Left renal cortex interstitium (tissue), 4 donors: ENCODE measurements at places on chromosomes 7 and 10.

DNA sequence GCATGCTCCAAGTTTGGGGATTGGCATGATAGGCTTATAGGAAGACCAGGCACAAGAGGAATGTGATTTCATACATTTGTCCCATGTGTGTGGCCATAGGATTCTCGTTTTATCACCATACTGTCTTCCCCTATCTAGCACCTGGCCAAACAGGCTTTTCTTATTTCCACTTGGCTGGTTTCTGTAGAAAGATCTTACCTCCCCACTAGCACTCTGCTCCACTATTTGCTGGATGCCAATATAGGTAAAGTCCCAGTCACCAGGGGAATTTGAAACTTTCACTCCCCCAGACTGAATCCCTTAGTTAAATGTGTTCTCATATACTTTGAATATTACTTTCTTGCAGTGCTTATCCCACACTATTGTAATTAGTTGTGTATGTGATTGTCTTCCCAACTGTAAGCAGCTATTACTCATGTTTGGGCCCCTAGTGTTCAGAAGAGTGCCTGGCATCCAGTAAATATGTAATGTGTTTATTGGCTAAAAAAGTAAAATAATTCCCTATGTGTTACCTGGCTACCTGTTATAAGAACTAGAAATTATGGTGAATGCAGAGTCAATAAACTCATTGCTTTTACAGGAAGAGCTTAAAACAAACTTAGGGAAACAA is 109.0 kb downstream of the LRMDA start:
- no peak for DNase-seq

- no peak for DNase-seq
These were observed 500.8 kb downstream of the PLXNA4 start for GRCh38 chr7:132075515-132075914.

DNA sequence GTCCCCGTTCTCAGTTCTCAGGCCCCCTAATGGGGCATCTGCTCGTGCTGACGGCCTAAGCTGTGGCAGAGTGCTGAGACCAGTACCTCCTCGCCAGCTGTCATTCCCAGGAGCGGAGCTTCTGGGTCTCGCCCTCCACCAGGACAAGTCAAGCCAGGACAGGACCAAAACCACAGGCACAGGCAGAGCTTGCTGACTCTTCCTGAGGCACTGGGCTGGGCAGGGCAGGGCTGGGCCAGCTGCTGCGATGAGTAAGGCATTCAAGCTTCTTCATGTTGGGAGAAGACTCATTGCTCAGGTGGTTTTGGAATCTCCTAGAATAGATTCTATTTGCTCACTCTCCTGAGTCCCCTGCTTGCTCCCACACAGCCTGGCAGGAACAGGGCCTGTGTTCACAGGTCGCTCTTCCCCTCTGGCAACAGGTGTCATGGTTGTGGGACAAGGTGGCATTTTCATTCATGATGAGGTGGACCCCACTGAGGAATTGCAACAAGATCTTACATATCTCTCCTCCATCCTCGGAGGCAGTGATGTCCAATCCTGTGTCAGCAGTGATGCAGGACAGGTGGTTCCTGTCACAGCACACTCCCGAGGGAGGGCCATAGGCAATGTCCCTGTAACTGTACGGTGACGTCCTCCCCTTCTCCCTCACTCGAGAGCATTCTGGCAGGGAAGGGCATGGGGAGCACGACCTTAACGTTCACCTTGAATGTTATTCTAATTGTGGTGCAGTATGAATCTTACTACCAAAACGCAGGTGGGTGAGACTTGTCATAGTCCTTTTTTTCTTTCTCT is 17.0 kb upstream of the SH3PXD2A start:
- no peak for DNase-seq

- DNase-seq: no peak
These were observed 13.1 kb downstream of the UMAD1 start for GRCh38 chr7:7653593-7654187.

DNA sequence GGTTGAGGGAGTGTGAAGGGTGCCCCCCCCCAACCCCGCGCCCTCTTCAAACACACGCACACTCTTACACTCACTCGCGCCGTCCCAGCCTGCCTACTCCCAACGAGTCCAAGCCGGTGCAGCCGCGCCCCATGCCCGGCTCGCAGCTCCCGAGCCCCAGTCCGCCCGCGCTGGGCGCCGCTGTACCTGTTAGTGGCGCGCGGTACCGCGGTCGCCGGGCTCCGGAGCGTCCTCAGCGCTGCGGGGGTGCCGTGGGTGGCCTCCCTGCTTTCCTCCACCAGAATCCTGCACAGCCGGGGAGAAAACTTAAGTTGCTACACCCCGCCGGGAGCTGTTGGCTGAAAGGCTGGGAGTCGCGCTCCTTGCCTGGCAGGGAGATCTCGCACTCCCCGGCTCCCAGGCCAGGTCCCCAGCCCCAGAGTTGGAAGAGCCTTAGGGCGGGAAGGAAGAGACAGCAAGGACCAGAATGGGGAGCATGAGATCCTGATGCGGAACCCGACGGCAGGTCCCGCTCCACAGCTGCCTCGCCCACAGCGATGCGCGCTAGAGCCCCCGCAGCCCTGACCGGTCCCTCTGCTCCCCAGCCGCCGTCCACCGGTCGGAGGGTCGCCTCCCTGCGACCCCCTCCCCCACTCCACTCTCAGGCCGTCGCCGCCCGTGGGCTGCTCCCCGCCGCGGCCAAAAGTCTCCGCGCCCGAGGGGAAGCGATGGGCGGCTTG is 863 bp downstream of the ST8SIA6 start:
- DNase-seq: peak; percentile 28

DNA sequence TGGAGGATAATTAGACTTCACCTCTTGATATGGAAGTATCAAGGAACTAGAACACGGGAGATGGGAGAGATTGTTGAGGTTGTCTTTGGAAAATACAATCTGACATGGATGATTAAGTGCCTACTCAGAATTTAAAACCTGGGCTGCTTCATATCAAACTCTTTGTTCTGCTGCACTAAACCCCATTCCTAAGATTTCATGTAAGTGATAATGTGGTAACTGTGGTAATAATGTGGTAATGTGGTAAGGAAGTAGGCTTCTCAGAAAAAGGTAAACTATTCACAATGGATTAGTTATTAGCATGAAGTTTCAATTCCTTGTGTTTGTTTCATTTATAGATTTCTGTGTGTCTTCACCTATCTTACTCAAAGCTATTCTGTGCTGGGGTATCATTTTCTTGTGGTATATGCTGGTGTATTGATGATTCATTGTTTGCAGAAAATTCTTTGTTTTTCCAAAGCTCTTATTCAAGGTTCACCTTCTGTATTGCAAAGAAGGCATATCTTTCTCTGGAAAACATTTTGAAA is 129.9 kb upstream of the TAC1 start:
- DNase-seq: no peak

GRCh38 chr7:131692131-131692960 is 135.9 kb upstream of the PODXL start:
- DNase-seq: peak; percentile 39

DNA sequence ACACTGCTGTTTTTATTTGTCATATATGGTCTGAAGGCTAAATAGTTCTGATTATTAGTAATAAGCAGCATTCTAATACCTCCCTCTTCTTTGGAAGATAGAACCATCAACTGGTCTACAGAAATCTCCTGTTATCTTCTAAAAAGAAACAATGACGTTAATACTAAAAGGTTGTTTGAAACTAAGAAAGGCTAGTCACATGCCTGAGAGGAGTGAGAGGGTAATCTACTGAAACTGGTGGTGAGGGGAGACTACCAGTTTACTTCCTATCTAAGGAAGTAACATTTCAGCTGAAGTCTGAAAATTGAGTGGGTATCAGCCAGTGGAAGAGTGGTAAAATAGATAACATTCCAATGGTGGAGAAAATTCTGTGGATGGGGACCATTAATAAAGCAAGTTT is 48.4 kb downstream of the FGFBP3 start:
- DNase-seq: no peak

DNA sequence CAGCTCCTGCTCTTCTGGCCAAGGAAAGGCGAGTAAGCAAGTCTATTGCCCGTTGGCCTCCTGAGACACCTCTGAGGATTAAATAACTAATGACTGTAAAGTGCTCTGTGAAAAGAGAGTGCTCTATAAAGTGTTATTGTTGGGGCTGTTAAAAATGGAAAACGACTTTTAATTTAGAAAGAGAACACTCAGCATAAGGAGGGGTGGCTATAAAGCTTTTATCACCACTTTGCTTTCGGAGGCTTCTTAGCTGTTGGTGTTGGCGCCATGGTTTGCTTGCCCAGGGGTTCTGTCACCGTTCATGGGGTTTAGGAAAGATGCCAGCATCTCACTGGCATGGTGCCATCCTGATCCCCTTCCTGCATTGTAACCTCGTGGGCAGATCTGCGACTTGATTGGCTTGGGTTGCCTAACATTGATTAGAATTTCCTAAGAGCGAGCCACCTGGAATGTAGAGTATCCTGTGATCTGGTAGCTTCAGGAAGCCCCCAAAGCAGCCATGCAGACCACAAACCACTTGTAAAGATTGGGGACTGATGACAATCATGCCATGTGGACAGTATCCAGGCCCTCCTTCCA is 509.9 kb downstream of the LRMDA start:
- no peak for DNase-seq

DNA sequence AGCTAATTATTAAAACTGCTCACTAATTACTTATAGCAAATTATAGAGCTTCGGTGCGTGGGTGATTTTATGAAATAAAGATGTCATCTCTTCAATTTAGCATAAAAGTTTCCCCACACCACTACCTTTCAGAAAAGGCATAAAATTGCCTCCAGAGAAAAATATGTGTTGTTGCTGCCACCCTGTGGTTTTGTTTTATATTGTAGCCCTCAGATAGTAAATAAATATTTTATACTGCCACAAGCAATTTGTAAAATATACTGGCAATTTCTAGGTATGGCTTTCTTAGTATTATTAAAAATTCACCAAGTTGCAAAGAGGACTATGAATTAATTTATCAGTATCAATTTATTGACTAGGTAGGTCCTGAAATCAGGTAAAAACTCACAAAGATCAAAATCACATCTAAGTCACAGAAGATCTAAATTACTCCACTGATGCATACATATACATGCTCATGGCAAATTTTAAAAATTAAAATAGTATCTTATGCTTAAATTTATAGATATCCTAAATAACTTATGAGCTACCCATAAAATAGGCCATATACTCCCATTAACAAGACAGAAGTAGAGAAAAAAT is 26.5 kb downstream of the ASNS start:
- DNase-seq: peak; percentile 3

DNA sequence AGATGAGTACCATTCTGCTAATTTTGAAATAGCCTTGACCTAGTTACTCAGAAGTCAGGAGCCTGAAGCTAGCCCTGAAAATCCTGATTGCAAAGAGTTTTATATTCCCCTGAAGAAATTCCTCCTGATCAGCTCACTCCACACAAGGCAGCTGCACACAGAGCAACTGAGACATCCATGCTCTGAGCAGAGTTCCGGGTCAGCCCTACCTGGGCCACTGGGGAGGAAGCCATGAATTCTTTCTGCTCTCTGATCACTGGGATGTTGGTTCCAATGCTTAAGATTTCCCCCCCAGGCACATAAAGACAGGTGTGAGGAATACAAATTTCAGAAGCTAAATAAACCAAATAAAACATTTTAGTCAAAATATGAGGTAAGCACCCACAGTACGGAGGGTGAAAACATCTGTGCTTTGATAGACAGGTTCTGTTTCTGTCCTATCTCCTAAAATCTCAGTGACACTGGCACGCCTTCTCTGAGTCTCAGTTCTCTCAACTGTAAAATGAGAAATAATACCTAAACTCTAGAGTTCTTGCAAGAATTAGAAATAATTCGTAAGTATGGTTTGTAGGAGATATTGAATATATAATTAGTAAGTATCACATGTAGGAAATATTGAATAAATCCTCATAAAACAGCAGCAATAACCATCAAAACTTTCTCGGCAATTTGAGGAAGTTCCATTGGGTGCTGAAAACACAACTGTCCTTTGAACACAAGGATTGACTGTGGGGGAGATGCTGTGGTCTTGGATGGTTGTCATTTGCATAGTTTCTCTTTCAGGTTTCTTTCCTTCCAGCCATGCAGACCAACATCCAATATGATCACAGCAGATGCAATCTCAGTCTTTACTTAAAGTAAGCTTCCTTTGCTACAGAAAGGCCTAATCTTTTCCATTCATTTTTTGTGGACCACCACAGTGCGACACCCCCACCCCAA is 133.0 kb upstream of the TNS3 start:
- DNase-seq: no peak

DNA sequence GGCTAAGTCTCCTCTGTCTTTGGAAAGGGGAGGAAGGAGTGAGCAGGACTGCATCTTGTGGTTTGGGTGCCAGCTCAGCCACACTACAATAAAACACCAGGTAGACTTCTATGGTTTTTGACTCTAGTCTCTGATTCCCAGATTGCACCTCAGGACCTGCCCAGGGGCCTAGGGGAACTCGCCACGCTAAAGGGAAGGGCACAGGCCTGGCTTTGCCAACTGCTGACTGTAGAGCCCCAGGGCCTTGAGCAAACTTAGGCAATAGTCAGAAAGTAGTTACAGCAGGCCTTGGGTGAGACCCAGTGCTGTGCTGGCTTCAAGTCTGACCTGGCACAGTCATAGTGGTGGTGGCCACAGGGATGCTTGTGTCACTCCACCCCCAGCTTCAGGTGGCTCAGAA is 24.2 kb upstream of the PRR15 start:
- no peak for DNase-seq

DNA sequence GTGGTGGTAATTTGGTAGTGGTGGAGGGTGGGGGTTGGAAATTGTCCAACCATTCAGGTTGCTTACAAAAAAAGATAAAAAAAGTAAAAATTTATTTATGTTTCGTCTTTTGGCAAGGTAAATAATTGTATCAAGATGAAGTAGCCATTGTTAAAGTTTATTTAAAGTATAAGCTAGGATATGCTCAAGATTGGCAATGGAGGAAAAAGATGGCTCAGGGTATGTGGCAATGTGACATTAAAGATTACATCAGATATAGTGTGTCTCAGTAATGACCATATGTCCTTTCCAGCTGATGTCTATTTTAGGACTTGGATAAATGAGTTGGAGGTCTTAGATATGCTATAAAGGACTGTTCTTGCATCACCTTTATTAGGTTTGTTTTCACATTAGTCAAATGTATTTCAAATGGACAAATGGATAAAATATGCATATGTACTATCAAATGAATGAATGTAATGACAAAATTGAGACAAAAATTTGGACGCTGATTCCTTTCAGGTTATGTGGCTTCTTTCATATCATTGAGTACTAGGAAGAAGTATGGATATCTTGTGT is 60.9 kb downstream of the ST7 start:
- no peak for DNase-seq

DNA sequence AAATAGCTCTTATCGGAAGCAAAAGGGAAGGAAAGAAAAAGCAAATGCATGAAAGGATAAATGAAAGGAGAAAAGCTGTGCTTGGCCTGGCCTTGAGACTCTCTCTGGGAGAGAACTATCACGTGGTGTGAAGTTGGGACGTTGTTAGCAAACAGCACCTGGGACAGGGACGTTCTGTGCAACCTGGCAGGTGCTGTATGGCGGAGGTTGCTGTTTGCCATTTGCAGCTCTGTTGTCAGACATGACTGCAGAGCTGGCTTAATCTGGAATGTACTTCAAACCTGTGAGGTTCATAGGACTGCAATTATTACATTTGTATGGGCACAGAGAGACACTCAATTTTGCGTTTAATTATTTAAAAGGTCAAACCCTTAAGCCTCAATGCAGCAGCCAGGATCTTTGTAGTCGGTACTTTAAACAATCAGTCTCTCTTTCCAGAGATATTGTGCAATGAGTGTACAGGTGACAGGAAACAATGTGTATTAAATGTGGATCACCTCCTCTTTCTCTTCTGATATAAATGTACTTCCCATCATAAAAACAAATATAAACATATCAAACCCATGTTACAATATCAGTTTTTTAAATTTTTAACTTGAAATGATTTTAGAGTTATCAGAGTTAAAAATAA is 800.5 kb upstream of the KCND2 start:
- DNase-seq: no peak
